ENCODE measurements at places on chromosomes 5 and 9. TPM values are rescaled to one million over a fixed set of nuclear protein-coding genes. Genes with fewer than 3 reads are reported as not detected.
A peak's percentile ranks its signal among the peaks of the same experiment; 100 is the strongest.

DNA sequence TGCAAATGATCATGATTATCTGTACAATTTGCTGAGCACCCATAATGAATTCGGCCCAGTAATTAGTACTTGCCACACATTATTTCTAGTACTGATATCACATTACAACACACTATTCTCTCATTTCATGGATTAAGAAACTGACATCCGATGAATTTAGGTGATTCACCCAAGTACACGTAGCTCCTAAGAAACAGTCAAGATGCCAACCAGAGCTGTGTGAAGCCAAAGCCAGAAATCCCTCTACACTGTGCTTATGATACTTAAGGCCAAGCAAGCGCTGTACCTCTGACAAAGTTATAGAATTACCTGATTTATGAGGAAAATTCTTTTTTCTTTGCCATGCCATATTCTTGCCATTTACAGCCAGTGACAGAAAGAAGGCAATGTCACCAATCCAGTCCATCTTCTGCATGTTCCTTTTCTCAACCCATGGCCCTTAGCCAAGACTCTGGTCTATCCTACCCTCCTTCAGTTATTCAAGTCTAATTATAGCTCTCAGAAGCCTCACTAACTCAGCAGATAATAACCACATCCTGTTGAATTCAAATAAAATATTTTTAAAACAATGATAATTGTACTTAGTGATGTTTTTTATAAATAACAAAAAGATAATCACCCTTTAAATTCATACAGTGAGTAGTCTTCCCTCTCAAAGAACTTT is 74.3 kb upstream of the PTGER4 start:
- DNase-seq = no peak

RMRP gene
- 15,093 TPM for total RNA-seq

GRCh38 chr9:126672634-126673284 is 59.0 kb downstream of the LMX1B start:
- no peak for DNase-seq

LSM11 gene
- total RNA-seq = 1.3 TPM

SNCAIP gene
- 1.4 TPM for total RNA-seq

DNA sequence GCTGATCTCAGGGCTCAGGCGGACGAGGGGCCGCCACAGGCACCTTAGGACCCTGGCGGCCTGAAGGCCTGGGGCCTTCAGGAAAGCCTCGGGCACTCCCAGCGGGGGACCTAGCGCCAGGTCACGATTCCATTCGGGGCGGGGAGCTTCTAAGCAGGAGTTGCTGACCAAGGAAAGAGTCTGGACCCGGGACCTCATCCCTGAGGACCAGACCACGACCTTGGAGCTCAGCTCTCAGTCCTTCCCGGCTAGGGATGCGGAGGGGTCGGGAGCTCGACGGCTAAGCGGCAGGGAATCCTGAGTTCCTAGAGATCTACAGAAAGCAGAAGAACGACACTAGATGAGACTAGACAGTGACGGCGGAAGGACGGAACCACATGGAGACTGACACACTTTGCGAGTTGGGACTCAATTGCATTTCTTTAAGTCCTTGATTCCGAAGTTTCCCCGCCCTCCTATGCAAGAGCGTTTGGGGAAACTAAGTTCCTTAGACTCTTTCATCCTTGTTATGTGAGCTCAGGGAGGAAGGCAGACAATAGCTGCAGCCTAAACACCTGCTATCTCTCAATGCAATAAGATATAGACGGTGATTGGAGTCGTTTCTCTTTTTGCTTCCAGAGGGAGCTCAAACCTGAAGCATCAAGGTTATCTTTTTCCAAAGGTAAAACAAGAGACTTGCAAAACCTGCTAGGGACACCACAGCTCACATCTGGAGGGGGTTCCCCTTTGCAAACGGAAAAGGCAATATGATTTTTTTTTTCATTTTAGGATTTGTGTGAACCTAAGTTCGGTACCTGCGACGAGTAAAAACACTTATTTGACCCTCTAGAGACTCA is 9.7 kb downstream of the NR2F1-AS1 start:
- DNase-seq = no peak

RGS7BP gene
- 3.6 TPM for total RNA-seq

PCDHB8 gene
- 2.1 TPM for total RNA-seq

- DNase-seq = no peak
Measured at GRCh38 chr5:94709277-94709676, 90.8 kb downstream of the SLF1 start.

GRCh38 chr5:9197881-9198260 is 348.0 kb downstream of the SEMA5A start:
- no peak for DNase-seq

MYO10 gene
- 5.0 TPM for total RNA-seq

GLRA1 gene
- total RNA-seq = not detected

GRCh38 chr9:16484180-16484579 is 386.3 kb downstream of the BNC2 start:
- no peak for DNase-seq

DNA sequence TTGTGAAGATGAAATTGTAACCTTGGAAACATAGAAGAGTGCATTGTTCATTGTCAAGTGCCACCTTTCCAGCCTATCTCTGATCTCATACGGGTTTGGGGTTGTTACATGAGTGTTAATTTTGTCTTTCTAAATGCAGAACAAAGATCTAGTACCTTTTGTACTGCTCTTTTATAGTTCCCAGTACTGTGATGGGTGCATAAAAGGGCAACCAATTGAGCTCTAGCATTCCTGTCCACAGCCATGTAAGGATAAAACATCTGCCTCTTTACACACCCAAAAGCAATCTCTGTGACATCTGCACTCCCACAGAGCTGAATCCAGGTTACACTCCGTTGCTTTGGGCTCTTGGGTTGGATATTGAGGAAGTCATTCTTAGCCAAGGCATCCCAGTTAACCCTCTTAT is 255.2 kb downstream of the SGCD start:
- no peak for DNase-seq

DNM1 gene
- 4.9 TPM for total RNA-seq

ALDH1B1 gene
- 21.6 TPM for total RNA-seq

DNA sequence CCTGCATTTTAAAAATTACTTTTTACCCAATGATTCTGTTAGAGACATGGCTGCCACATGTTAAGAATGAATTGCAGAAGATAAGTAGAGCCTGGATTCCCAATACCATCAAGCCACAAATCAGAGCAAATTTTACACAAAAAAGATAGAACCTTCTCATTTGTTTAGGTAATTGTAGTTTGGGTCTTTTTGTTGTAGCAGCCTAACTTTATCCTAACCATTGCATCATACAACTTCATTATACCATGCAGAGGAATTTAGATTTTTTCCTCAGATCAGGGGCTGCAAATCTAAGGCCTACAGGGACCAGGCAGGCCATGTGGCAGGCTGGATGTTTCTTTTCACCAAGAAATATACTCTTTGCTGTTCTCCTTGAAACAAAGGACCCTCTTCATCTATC is 34.6 kb downstream of the NKX2-5 start:
- DNase-seq = no peak

EPB41L4B gene
- 13.9 TPM for total RNA-seq

HAND1 gene
- 26.2 TPM for total RNA-seq

MCTP1 gene
- 7.8 TPM for total RNA-seq

- no peak for DNase-seq
Measured at GRCh38 chr9:91711755-91712601, 238.1 kb downstream of the ROR2 start.

DNA sequence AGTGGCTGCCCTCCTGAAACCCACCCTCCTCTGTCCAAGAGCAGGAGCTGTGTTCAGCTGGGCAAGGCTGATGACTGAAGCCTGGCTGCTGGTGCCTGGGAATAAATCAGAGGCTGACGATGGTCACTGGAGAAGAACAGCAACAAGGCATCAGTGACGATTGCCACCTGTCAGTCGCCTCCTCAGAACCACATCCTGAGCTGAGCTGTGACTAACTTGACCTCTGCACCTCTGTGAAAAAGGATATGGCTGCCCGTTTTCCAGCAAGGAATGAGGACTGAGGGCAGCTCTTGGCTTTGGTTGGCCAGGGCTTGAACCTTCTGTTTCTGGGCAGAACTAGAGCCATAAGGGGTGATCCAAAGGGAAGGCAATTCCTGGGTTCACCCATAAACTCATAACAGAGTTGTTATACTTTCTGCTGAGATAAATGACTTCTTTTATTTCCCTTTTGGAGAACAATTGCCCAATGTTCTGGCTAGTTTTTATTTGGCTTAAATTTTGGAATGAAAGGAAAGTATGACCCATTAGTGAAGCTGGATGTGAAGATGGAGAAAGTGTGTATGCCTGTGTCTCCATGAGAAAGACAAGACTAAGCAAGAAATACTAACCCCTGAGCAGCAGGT is 40.1 kb downstream of the TRIP13 start:
- no peak for DNase-seq

GRCh38 chr9:91163773-91164471 is 197.8 kb downstream of the AUH start:
- no peak for DNase-seq

- no peak for DNase-seq
Measured at GRCh38 chr5:162107591-162107990, 40.0 kb downstream of the GABRG2 start.

GRCh38 chr9:79592726-79593493 is 21.1 kb downstream of the TLE4 start:
- no peak for DNase-seq

MARCOL gene
- not detected for total RNA-seq

DNA sequence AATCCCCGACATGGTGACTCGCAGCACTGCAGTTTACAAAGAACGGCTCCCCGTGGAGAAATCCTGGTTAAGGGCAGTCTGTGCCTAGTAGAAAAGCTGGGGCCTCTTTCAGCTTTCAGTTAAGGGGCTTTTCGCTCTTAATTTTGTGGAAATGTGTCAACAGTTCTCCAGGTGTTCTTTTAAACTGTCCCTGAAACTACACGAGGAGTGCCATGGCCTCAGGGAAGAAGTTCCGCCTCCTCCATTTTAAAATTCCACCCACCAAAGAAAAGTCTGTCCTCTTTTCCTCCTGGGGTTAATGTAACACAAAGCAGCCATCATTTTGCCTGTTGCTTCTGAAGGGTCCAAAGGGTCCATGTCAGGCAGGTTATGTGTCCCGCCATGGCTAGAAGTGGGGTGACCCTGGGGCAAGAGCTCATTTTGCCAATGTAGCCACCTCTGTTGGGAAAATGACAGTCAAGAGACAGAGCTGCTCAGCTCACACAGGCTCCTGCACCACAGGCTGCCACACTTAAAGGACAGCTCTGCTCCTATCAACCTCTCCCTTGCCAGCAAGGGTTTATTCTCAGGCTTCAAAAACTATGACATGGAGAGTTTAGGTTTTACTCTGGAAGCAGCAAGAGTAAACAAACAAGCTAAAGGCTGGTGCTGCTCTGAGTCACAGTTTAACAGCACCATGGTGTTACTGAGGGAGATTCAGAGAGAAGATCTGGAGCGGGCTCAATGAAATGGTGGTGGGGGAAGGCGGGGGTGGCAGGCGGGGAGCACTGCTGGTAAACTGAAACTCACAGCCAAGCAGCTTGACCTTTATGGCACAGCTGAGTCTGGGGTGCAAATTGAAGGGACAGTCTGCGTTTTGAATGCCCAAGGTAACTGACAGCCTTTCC is 3.2 kb downstream of the WHRN start:
- no peak for DNase-seq

DNA sequence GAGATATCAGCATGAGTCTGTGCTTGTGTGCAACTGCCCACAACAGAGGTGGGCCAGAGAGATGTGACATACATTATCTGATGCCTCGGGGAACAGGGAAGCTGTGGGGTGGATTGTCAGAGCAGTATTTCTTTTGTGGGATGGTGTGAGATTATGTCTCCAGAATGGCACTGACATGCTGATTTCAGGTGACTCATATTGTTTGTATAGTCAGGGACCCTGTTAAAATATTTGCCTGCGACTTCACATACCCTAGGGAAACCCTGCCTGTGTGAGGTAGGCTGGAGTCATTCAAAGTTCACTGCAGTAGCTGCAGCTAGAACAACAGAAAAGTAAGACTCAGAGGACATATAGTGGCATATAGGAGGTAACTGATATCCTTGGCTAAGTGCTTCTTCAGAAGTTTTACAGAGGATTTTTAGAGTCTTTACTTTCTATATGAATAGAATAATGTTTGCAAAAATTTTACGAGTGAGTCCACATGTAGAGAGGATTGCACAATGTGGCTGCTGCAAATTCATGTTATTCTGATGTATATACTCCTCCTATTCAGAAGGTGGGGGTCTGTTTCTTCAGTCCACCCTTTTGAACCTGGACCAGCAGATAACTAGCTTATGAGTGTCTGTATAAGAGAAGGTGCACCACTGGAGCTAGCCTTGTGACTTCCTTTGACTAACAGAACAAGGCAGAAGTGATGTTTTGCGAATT is 89.3 kb downstream of the MACIR start:
- no peak for DNase-seq

GRCh38 chr5:137024044-137024443 is 475.1 kb downstream of the SPOCK1 start:
- DNase-seq = no peak

HABP4 gene
- 23.1 TPM for total RNA-seq

- no peak for DNase-seq
Measured at GRCh38 chr5:127206320-127207113, 84.1 kb upstream of the MEGF10 start.

- no peak for DNase-seq
Measured at GRCh38 chr5:132363431-132364112, 5.9 kb upstream of the SLC22A5 start.

DNA sequence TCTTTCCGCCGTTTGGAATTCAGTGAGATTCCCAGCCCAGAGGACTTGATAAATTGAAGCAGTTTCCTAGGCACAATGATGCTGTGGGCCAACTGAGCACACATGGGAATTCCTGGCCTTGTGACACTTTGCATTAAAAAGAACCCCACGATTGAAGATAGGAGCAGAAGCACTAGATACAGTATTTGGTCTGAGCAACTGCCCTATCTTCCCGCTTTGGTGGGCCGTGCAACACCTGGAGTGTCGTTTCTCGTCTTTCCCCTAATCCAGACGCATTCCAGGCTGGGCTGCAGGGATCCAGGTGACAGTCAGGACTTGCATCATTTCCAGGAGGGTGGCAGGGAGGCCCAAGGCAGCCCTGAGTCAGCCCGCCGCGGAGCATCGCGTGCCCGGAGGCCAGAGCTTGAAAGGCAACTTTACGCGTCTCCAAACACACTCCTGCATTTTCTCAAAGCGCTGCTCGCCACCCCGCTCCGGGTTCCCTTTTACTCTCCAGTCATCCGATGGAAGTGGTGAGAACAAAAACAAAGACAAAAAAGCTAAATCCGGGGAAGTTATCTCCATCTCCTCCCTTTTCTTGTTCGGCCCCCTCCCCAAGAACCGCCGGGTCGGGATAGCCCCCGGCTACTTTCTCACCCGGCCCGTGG is 753 bp upstream of the STC2 start:
- no peak for DNase-seq

DNA sequence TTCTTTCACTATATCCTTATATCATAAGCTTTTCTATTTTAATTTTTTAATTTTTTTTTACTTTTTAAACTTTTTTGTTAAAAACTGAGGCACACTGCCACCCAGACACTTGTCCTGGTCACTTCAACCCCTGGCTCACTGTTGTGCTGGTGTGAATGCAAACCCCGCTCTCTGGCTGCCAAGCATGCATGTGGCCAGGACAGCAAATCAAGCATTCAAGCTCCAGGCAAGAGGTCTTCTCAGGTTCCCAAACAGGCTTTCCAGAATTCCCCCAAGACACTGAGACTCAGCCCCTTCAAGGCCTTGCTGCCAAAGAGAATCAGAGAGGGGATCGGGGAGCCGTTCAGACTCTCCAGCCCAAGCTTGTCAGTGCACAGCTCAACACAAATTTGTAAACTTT is 139.9 kb downstream of the FANCC start:
- no peak for DNase-seq

- peak; percentile 12 for DNase-seq
Measured at GRCh38 chr5:179272326-179273072, 72.8 kb downstream of the ADAMTS2 start.
